T-cell (primary cell): ENCODE measurements at places on chromosomes 2 and 18. TPM values are rescaled to one million over a fixed set of nuclear protein-coding genes. Genes with fewer than 3 reads are reported as not detected.

DNA sequence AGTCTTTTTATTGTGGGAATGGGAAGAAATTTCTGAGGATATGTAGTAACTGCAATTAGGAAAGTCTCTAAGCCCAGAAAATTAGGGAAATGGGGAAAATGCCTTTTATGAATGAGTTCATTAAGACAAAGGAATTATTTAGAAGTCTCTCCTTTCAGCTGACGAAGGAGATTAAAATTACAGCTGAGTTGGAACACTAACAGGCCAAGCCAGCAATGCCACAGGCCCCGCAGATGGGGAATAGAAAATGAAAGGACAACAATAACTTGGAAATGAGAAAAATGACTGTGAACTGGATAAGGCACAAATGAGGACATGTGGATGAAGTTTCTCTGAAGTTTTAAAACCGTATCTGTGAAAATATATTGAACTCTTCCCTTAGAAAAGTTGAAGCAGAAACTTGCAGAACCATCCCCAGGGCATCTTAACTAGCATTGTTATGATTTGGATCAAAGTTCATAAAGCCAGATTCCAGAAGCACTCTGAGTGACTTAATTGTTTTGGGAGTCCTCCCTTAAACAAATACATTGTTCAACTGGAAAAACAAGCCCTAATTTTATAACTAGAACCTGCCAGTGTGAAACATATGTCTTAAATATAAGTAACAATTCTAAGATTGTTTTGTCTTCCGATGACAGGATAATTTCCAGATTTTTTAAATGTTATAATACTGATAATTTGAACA, 51.3 kb downstream of the C2orf76 start:
- no peak for DNase-seq

DNA sequence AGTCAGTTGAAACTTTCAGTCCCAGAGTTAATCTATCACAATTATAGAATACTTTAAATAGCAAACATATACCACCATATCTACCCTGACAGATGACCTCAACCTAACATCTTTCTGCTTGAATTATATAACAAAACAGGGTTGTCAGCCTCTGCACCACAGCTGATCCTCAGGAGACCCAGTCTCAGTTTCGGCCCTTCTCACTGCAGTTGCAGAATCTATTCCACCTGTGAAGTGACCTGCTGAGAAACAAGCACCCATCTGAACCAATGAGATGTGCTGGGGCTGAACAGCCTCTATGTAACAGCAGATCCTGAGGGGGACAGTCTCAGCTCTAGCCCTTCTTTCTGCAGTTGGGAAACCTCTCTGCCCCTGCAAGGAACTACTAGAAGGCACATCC, 567.6 kb downstream of the KCNJ3 start:
- DNase-seq = no peak

- DNase-seq = no peak
Measured at GRCh38 chr2:56049233-56049845, 125.8 kb upstream of the EFEMP1 start.

DNA sequence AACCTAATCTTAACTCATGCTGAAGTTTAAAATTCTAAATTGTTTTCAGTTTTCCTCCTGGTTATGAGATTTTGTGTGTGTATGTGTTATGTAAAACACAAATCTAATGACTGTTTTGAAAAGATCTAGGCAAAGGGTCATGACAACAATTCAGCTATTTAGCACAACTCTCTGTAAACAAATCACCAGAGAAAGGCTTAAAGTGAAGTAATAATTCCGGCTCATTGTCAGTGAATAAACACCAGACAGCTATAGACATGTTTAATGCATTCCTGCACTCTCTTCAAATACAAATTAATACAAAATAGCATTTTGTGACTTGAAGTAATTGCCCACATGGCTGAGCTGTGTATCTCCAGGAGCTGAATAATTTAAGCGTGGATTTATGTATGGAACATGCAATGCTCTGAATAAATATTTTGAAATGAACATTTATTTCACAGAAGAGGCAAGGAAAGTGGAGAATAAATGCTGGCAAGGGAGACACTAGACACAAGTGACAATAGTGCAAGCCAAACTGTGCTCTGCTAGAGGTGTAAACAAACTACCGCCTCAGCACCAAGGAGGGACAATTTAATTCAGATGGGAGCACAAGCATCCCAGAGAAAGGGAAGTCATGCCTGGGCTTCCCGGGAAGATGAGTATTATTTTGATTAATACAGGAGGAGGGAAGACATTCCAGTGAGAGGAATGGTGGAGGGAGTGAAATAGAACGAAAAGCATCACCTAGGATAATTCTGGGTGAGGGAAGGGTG, 133.6 kb upstream of the XPO1 start:
- no peak for DNase-seq

GRCh38 chr2:118810766-118811165, 36.7 kb downstream of the EN1 start:
- no peak for DNase-seq

DNA sequence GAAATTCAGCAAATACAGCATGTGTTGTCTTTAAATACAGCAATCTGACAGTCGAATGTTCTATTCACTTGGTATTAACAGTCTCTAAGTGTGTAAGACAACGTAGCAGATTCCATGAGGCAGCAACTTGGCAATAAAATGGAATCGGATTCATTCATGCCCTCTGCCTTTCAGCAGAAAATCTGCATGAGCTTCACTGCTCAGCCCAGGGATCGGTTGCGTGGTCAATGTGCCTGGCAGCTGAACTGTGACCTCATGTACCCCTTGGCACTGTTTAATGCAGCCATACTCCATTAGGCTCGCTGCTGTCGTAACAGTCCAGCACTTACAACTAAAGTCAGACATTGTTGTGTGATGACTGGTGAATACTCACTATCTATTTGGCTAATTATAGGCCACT, 17.7 kb upstream of the RGPD4 start:
- DNase-seq = no peak

DNA sequence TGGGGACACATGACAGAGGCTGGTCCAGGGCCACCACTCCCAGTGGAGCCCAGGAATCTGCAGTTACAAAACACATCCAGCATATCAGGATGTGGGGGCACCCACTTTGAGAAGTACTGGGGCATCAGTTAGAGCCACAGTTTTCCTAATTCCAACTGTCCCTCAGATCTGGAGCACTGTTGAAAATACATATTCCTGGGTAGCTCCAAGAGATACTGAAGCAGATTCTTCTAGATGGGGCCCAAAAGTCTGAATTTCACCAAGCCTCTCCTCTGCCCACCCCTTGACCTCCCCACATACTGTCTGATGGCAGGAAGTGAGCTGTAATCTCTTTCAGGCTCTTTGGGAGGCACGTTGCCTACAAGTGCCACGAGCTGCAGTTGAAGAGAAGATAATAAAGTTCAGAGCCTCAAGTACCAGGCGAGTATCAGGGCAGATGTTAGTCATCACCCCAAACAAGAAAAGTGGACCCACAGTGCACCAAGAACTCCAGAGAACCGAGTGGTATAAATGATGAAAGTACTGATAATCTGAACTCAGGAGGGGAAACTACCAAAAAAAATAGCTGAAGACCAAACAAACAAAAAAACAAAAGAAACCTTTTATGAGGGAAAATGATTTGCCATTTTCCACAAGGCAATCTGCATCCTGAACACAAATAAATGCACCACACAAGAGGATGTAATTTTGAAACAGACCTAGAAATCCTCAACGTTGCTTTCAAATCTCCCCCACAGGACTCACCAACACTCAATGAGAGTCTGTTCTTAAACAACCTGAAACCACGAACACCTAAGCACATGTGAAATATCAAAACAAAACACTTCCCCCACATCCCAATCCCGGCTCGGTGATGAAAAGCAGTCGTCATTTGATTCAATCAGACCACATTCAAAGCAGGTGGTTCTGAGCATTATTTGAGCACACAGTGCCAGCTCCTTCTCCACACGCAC, 98.7 kb downstream of the TCF4 start:
- no peak for DNase-seq

DNA sequence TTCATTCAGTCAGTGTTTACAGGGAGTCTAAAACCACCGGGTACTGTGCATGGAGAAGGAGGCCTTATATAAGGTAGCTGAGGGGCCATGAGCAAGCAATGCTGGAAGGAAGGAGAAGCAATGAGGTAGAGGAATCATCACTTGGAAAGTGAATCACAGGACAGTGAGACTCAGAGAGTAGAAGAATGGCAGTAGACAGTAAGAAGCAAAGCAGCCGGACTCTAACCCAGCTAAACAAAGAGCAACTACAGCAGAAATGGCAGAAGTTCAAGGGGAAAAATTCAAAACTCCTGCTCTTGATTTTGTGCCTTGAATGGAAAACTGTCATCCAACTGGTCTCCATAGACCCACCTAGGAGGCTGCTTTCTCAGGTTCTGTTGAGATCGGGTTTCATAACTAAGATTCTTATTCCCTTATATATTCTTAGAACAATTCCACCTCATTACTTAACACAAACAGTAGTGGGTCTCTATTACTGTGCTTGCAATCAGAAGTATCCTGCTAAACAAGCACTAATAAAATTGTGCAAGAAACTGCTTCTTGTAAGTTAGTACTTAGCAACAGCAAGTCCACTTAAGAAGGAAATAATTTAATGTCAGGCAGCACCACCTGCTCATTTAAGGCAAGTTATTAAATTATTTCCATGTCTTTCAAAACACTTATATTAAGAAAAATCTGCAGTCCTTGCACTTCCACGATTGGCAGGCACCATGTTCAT, 68.0 kb downstream of the RBMS1 start:
- no peak for DNase-seq

DNA sequence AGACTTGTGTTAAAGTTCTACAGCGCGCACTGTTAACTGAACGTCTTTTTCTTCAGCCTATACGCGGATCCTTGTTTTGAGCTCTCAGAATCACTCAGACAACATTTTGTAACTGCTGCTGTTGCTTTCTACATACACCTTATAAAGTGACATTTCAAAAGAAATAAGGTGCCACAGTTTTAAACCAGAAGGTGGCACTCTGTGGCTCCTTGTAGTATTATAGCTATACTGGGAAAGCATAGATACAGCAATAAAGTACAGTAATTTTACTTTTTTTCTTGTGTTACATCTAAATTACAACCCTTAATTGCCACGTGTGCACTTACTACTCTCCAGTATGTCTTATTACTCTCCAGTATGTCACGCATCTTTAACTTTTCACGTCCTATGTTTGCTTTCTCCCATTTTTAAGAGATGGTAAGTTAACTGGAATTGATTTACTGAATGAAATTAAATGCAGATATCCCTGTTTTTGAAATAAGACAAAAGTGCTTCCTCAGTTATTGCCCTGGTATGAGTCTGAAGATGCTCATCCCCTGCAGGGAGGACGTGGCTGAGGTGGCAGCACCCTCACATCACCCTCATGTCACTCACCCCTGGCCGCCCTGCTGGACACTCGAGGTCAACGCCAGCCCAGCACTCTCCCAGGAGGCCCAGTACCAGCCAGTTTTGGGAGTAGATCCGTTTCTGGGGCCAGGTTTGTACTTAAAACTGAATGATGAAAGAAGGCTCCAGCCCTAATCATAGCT, 37.8 kb downstream of the GORASP2 start:
- no peak for DNase-seq

DNA sequence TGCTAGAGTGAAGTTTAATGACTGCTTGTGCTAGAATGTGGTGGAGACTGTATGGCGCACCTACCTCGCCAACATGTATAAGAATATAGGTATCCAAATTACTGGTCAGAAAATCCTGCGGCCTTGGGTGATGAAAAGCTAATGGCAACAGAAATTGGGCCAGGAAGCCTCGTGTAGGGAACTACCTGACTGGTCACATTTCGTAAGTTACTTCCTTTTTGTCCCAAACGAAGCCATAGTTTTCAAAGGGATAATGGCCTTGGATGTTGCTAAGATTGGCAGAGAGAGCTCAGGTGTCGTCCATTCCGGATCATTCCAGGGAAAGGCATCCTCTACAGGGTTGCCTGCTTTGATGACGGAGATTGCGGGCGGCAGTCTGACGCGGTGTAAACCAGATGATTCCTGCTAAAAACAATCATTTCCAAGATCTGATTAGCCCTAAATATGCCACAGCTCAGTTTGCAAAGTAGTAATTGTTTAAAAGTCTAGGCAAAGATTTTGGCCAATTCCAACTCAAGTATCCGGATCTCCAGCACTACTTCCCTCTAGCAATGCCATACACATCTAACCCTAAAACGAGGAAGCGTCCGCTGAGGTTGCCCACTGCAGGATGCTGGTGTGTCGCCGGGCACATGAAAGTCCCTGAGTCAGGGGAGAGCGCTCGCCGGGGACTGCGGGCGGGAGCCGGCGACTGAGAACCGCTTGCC, 708 bp upstream of the MALT1 start:
- DNase-seq = no peak

- DNase-seq = no peak
Measured at GRCh38 chr2:107530046-107530445, 296.6 kb upstream of the RGPD4 start.

DNA sequence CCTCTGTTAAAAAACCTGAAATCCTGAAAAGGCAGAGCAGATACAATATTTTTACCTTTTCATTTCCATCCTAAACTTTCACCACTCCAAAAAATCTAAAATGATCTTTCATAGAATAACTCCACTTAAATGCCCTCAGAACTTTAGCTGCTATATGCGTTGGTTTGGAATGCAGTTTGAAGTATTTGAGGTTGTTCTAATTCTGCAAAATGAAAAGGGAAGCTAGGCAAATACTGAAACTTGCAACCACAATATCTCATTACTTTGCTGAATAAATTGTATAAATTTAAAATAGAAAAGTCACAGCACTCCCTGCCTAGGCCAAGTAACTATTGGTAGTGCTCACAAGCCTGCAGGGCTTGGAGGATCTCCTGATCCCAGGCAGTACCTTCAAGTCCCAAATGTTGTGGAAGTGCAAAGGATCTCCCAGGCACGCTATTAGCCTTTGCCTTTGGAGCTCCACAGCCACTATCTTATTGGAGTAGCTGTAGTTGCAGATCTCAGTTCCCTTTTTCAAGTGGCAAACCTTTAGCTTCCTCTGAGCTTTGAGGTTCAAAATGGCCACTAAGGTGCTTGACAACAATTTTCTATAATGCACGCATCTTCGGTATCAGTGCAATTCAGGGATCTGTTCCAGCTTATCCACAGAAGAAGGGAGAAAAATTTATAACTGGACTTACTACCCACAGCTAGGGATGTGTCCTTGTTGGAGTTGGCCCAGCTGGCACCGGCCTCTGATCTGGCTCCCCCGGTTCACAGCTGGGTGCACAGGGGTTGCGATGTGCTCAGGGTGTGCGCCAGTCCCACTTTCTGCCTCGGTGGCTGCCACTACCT, 43.4 kb upstream of the ANKRD62 start:
- no peak for DNase-seq

GRCh38 chr2:178484245-178485041, 4.2 kb downstream of the PLEKHA3 start:
- no peak for DNase-seq

GRCh38 chr2:95060446-95061118, 35.1 kb downstream of the MAL start:
- no peak for DNase-seq

- DNase-seq = no peak
Measured at GRCh38 chr2:119751706-119752105, 8.0 kb upstream of the PTPN4 start.

- peak; percentile 57 for DNase-seq
Measured at GRCh38 chr2:20962939-20963557, 80.8 kb downstream of the APOB start.

The CDKL4 gene
- 0.32 TPM for total RNA-seq

The MBD5 gene
- total RNA-seq = 45.6 TPM

The SPC25 gene
- 0.43 TPM for total RNA-seq

The MC4R gene
- not detected for total RNA-seq

The PUS10 gene
- total RNA-seq = 6.4 TPM
